ENCODE measurements at places on chromosomes 4 and X. TPM values are rescaled to one million over a fixed set of nuclear protein-coding genes. Genes with fewer than 3 reads are reported as not detected.

SEC31A gene
- 82.1 TPM for total RNA-seq

GRCh38 chr4:108146336-108146735, 22.4 kb downstream of the LEF1 start:
- no peak for DNase-seq

- no peak for DNase-seq
Observed at GRCh38 chr4:155529272-155529671, 137.4 kb upstream of the GUCY1A1 start.

- DNase-seq = no peak
Observed at GRCh38 chrX:109958266-109958665, 44.6 kb upstream of the TMEM164 start.

- DNase-seq = no peak
Observed at GRCh38 chr4:108709722-108710121, 53.1 kb downstream of the ETNPPL start.

BANK1 gene
- 0.24 TPM for total RNA-seq

DNA sequence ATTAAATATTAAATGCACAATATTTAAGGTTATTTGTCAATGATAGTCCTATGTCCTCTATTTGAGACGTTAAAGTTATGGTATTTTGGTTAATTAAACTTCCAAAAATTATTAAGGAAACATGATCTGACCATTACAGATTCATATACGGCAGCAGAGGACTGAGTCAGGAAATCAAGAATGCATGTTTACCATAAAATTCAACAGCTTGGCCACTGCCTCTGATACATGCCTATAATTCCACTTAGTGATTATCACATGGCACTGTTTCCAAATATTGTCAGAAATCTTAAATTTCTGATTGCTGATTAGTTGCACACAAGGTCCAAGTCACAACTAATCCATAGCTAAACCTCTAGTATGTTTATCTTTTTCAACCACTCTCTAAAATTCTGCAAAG, 232.2 kb upstream of the UGT8 start:
- DNase-seq = no peak

DNA sequence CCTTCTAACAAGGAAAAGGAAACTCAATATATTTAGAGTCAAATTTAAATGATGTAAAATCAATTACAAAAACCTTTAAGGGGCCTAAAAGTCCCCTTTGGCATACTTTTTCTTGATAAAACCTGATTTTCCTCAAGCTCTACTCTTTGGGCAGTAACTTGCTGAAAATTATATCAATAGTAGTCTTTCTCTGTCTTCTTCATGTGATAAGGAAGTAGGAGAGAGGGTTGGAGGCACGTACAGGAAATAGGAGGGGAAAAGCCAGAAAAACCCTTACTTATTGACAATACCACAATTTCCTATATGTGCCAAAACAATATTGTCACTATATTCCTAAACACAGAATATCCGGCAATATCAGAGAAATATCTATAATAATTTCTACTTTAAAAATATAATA, 9.6 kb downstream of the RHOH start:
- DNase-seq = no peak

DNA sequence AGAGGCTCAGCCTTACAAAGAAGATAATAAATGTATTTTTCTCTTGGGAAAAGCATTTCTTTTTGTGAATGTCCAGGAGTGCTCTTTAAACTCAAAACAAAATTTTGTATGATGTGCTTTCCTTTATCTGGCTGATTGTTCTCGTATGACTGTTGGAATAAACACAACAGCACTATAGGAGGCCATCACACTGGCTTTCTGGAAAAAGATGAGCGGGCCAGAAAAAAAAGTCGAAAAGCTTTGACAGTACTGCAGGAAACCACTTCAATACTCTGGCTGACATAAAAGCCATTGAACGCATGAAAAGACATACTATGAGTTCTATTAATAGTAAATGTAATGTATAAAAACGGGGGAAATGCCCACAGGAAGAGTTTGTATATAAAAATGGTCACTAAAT, 64.7 kb upstream of the CTSO start:
- no peak for DNase-seq

GLRA2 gene
- total RNA-seq = not detected

DNA sequence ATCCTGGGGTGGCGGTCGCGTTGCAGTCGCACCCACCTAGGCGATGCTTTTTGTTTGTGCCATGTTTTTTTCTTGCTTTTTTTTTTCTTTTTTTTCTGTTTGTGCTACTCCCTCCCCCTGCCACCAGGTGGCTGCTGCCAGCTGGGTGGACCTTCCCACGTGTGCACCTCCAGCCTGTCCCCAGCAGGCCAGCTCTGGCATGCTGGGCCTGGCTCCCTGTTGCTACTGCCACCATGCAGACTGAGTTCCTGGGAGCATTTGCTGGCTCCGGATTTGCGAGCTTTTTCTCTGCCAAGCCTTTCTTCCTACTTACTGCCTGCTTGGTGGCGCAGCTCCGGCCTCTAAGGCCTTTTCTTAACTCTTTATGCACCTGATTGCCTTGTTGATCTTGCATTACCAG, 161.2 kb upstream of the WDFY3 start:
- DNase-seq = no peak

DNA sequence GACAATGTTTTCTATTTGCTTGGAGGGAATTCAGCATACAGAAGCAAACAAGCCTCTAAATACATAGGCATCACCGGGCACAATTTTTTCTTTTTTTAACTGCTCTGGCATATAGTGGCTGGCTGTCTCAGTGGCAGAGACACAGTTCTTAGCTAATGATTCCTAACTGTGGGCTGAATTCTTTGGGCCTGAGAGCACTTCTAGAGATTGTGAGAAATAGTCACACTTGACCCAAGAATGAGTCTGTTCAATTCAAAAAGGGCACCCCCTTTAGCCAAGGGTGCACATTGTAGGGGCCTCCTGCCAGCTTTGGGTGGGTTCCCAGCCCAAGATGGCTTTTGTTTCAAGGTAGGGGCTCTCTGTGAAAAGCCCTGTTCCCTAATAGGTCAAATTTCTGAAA, 345.7 kb downstream of the ARHGAP10 start:
- DNase-seq = no peak

DNA sequence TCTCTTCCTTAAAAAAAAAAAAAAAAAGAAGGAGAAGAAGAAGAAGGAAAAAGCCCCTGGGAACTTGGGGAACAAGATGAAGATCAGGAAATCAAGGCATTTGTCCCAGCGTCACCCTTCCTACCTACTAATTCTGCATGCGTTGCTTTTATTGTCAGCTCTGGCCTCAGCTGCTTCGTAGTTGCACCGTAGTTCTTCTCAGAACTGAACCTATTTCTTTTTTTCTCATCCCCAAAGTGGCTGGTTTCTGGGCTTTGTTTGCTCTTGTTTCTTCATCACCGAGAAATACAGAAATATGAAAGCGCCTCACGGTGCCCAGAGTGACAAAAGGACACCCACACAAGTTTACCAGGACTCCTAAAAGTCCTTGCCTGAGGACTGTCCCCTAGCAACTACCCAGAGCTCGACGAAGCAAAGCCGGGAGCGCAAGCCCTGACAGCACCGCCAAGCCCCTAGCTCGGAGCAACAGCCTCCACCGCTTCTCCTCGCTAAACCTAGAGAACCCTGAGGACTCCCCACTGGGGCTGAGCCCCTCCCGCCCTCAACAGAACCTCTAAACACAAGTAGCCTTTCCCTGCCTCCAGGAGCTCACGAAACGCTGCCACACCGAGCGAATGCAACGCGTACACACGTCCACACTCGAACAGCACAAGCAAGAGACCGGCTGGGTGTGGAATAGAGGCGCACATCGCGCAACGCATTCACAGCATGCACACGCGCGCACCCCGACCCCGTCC, 710 bp downstream of the PRKG2 start:
- DNase-seq = no peak

GRCh38 chrX:119871245-119871598, 311 bp downstream of the RNF113A start:
- DNase-seq = no peak

DNA sequence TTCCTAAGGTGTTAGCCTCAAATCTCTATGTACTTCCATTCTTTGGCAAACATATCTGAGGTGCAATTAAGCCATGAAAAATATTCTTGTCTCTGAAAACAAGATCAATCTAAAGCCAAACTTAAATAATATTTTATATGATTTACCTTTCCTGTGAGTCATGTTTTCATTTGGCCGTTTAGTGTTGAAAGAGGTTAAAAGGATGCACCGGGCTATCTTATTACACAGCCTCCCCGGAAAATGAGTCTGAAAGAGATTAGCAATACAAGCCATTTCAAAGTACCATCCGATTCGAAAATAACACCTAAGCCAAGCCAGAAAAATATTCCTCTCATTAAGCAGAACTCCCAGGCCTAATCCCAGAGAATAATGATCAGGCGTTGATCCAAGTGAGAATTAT, 161.5 kb upstream of the EPHA5 start:
- DNase-seq = no peak

- no peak for DNase-seq
Observed at GRCh38 chrX:118025226-118025625, 91.4 kb downstream of the KLHL13 start.

- no peak for DNase-seq
Observed at GRCh38 chr4:52554612-52555355, 104.3 kb downstream of the USP46 start.

DNA sequence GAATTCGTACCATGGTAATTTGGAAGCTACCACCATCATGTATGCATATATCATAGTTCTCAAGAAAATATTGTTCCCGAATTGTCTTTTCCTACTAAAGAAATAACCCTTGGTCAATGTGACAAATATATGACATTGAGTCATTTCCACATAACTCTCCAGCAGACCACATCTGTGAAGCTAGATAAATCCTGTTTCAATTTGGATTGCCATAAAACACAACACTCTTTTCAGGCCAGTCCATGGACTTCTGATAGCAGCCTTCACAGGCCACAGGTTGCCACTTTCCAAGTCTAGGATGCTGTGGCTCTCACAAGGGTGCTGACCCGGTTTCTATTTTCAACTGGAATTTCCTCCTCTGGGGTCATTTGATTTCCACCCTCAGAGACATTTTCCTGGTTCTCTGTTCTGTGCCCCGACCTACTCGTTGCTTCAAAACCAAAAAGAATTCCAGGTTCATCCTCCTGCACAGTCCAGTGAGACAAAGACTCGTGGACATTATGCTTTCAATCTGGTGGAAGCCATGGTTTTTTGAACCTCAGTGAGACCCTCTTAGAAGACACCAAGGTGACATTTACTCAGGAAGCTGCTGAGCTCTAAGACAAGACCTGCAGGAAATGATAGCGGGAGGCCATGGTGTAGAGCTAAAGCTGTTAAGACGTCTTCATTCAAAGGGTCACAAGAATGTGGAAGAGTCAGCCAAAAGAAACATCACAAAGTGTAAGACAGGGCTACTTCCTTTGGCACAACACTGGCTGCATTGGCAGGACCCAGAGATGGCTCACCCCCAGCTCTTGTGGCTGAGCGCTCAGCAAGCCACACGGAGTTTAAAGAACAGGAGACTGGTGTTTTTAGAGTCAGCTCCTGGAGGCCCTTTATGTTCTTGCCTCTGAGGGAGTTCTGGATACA, 119.8 kb downstream of the AMELX start:
- no peak for DNase-seq

- DNase-seq = no peak
Observed at GRCh38 chrX:68196939-68197791, 236.1 kb downstream of the OPHN1 start.

DNA sequence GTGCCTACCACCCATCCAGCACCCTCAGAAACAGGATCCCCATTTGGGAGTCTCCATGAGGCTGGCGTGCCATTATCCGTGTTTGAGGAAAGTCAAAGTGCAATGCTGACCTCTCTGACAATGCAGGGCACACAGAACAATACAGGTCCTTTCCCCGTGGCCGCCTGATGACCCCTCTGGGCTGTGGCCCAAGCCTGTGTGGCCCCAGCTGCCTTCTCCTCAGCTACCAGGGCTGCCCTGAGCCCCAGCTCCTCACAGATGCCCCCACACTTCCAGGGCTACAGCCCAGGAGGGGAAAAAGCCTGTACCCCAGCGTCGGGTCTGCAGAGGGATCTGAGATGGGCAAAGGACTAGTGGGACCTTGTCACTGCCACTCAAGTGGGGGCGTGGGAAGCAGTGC, 15.5 kb downstream of the ZFYVE28 start:
- DNase-seq = no peak

DNA sequence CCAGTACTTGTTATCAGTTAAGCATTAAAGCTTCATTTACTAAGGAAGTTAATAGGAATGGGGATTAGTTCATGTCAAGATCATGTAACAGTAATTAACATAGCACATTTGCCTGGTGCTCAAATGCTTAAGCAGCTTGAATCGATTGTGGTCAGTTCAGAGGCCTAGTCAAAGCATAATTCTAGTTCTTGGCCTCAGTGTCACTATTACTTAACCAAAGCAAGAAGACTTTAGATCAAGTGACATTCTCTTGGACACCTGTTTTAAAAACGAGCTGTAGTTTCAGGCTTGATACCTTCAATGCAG, 115.2 kb upstream of the BMPR1B start:
- DNase-seq = no peak

TMPRSS11E gene
- total RNA-seq = not detected

DNA sequence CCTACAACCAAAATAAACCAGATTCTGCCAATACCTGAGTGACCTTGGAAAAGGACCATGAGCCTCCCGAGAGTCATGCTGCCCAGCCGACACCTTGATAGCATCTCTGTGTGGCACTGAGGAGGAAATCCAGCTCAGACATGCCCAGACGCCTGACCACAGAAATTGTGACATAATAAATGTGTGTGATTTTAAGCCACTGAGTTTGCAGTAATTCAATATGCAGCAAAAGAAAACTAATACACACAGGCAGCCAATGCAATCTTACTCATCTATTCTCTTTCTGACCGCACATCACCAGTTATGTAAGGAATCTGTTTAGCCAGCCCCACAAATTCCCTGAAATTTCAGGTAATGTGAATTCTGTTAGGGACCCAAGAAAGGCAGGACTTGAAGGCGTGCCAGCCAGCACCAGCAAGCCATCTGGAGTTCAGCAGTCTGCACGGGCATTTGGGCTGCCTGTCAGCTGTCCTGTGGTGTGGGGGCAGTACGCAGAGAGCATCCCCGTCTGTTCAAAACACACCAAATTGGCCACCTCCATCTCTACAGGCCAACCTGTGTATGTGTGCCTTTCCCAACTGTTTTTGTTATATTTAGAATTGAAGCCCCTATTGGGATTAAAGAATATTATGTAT, 176.4 kb downstream of the NLGN4X start:
- DNase-seq = no peak

- no peak for DNase-seq
Observed at GRCh38 chrX:12767856-12768255, 23.4 kb upstream of the PRPS2 start.

AFAP1 gene
- 6.2 TPM for total RNA-seq

DNA sequence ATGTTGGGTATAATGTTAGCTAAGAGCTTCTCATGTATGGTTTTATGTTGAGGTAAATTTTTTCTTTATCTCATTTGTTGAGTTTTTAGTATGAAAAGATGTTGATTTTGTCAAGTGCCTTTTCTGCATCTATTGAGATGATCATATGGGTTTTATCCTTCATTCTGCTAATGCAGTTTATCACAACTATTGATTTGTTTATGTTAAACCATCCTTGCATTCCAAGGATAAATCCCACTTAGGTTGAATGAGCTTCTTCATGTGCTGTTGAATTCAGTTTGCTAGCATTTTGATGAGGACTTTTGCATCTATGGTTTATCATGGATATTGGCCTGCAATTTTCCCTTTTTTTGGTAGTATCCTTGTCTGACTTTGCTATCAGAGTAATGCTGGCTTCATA, 93.3 kb downstream of the SYTL5 start:
- DNase-seq = no peak

GRCh38 chr4:140311257-140311835, 62.1 kb upstream of the SCOC start:
- DNase-seq = no peak

ADGRL3 gene
- 3.0 TPM for total RNA-seq

GPRASP3 gene
- 4.8 TPM for total RNA-seq

TBC1D9 gene
- 10.0 TPM for total RNA-seq

GABRE gene
- total RNA-seq = 28.0 TPM
